Naive thymus-derived CD8-positive, alpha-beta T cell (primary cell): ENCODE measurements at places on chromosomes 7 and 10. TPM values are rescaled to one million over a fixed set of nuclear protein-coding genes. Genes with fewer than 3 reads are reported as not detected.

DNA sequence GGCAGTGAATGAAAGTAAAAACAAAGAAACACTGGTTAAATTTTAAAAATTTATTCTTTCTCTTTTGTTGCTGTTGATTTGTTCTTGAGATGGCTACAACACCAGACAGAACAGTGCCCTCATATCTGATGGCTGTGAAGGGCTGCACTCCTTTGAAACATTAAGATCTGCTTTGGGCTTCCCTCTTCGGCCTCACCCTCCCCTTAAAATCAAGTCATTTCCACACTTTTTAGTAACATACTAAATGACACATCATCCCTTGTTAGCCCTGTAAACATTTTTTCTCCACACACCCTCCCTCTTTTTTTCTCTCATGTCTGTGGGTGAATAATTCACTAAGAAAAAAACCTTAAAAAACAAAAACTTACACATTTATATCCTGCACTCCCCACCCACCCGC is 16.4 kb downstream of the IRF5 start:
- no peak for DNase-seq
- peaks cover 8% of the 10 kb centered on the region for H3K36me3 ChIP-seq
- H3K27ac ChIP-seq: no peak overlapping the region
- H3K27me3 ChIP-seq: no peaks in the 10 kb centered on the region
- H3K4me1 ChIP-seq: no peaks in the 10 kb centered on the region

DNA sequence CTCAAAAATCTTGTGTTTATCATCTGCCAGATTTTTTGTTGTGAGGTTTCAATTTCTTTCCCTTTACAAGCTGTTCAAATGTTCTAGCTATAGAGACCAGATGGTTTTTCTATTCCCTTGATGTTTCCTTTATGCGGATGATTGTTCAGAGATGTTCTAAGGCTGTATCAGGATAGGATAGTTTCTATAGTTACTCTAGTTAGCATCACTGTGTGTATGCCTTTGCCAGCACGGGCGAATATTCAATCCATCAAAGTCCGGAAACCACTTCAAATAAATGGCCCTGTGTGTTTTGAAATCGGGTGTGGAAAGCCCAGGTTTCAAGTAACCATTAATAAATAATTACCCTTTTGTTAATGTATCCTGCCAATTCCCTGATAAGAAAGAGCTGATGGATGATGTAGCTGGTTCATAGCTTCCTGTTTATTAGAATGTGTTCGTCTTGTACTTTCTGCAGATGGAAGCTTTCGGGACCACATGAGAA is 149.8 kb upstream of the PRKCQ start:
- H3K27ac ChIP-seq: no peak overlapping the region
- DNase-seq: no peak
- H3K4me1 ChIP-seq: no peaks in the 10 kb centered on the region
- H3K36me3 ChIP-seq: no peaks in the 10 kb centered on the region
- H3K27me3 ChIP-seq: peaks cover 82% of the 10 kb centered on the region

GRCh38 chr7:82389876-82390275 is 53.7 kb downstream of the CACNA2D1 start:
- no peaks in the 10 kb centered on the region for H3K27me3 ChIP-seq
- no peak for DNase-seq
- H3K4me3 ChIP-seq: no peak overlapping the region
- no peaks in the 10 kb centered on the region for H3K4me1 ChIP-seq
- no peak overlapping the region for H3K27ac ChIP-seq

- H3K27me3 ChIP-seq: no peaks in the 10 kb centered on the region
- no peak for DNase-seq
- peaks cover 16% of the 10 kb centered on the region for H3K36me3 ChIP-seq
- H3K4me1 ChIP-seq: no peaks in the 10 kb centered on the region
- H3K4me3 ChIP-seq: no peak overlapping the region
Measured at GRCh38 chr10:99678921-99679320, 19.6 kb downstream of the ENTPD7 start.

SOSTDC1 gene
- polyA plus RNA-seq: not detected

PDCD11 gene
- polyA plus RNA-seq: 8.6 TPM

CCDC7 gene
- polyA plus RNA-seq: 11.8 TPM

- H3K36me3 ChIP-seq: no peaks in the 10 kb centered on the region
- H3K4me1 ChIP-seq: peaks cover 22% of the 10 kb centered on the region
- peak within 1 kb of the TSS; percentile 91 for H3K27ac ChIP-seq
- DNase-seq: peak; percentile 79
Measured at GRCh38 chr7:99143853-99144672, at the start of gene SMURF1. Gene SMURF1 (minus strand): TSS chr7:99144108. CDS start chr7:99143780, 328 bp downstream.

DNA sequence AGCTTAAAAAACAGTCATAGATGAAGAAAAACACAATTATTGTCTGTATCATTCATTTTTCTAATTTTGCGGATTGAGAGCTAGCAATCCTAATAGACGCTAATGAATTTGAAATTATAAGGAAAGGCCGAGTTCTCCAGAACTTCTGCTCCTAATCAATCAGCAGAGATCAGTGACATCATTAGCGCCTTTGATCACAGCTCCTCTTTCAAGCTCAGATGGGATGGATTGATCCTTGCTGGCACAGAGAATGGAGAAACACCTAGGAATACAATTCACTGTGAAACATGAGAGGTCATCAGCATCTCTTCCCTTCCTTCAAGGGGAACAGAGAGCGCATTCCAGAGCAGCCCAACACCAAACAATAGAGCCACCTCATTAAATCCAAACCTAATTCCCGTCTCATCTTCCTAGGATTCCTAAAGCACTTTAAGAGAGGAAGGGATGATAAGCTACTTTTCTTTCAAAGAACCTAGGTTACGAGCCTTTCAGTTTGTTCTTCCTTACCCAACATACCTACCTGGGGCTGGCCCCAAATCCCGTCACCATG is 24.4 kb downstream of the GLI3 start:
- peaks cover 4% of the 10 kb centered on the region for H3K27me3 ChIP-seq
- no peaks in the 10 kb centered on the region for H3K4me1 ChIP-seq
- no peak overlapping the region for H3K27ac ChIP-seq
- H3K4me3 ChIP-seq: no peak overlapping the region

- H3K4me3 ChIP-seq: no peak overlapping the region
- DNase-seq: no peak
- no peak overlapping the region for H3K27ac ChIP-seq
Measured at GRCh38 chr10:110613341-110613995, 30.7 kb upstream of the RBM20 start.

GRCh38 chr10:22894714-22895113 is 33.1 kb upstream of the ARMC3 start:
- H3K27me3 ChIP-seq: no peaks in the 10 kb centered on the region
- no peaks in the 10 kb centered on the region for H3K4me1 ChIP-seq
- no peak overlapping the region for H3K27ac ChIP-seq

DNA sequence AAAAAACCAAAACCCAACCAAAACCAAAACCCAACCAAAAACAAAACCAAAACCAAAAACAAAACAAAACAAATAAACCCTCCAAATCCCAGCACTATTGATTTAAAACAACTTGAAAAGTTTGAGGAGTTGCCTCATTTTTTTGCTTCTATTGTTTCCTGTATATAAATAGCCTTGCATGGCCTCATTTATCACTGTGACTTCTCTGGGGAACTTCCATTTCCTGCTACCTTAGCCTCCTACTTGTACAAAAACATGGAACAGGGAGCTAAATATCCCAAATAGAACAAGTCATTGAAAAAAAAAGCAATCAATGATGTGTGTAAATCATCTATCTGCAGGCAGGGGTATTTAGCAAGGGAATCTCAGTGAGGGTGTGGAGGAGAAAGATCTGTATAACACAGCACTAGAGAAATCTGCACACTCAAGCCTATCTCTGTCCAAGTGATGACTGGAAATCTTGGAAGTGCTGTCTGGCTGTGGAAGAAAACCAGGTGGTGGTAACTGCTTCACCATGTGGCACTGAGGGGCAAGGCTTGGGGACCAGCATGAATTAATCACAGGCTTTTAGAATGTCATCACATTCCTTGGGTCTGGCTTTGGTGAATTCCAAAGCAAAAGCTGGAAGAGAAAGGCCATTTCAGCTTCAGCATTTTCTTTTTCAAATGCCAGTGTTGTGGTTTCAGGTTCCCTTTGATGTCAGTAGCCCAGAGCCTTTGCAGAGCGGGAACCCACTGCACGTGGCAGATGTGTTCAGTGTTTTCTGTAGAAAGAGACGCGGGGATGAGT is 349.5 kb upstream of the ZNF32 start:
- H3K36me3 ChIP-seq: no peaks in the 10 kb centered on the region
- no peak overlapping the region for H3K4me3 ChIP-seq
- H3K27me3 ChIP-seq: peaks cover 23% of the 10 kb centered on the region
- no peaks in the 10 kb centered on the region for H3K4me1 ChIP-seq
- no peak overlapping the region for H3K27ac ChIP-seq

- peaks cover 6% of the 10 kb centered on the region for H3K4me1 ChIP-seq
- H3K27ac ChIP-seq: no peak overlapping the region
- peaks cover 8% of the 10 kb centered on the region for H3K27me3 ChIP-seq
- no peak overlapping the region for H3K4me3 ChIP-seq
- DNase-seq: no peak
Measured at GRCh38 chr7:26372704-26373103, 81.0 kb downstream of the SNX10 start.

DNA sequence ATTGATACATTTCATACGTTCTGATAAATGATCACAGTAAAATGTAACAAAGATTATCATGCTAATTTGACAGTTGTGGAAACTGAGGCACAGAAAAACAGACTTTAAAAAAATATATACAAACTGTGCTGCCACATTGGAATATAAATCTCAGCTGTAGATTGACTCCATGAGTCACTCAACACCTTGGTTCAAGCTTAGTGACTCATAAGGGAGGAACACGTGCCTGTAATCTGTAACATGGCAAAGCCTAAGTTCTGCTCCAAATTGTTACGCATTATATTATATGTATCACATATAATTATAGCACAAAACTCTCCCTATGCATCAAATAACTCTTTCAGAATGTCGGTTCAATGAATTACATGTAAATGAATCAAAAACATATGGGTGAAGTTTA is 1047.5 kb downstream of the GATA3 start:
- H3K27me3 ChIP-seq: no peaks in the 10 kb centered on the region
- H3K4me1 ChIP-seq: peaks cover 3% of the 10 kb centered on the region
- no peak overlapping the region for H3K27ac ChIP-seq
- no peaks in the 10 kb centered on the region for H3K36me3 ChIP-seq

- peaks cover 6% of the 10 kb centered on the region for H3K36me3 ChIP-seq
- no peaks in the 10 kb centered on the region for H3K4me1 ChIP-seq
- H3K4me3 ChIP-seq: no peak overlapping the region
- H3K27ac ChIP-seq: peak overlapping the region; percentile 8
Measured at GRCh38 chr10:62450912-62451610, 76.9 kb downstream of the ZNF365 start.

DNA sequence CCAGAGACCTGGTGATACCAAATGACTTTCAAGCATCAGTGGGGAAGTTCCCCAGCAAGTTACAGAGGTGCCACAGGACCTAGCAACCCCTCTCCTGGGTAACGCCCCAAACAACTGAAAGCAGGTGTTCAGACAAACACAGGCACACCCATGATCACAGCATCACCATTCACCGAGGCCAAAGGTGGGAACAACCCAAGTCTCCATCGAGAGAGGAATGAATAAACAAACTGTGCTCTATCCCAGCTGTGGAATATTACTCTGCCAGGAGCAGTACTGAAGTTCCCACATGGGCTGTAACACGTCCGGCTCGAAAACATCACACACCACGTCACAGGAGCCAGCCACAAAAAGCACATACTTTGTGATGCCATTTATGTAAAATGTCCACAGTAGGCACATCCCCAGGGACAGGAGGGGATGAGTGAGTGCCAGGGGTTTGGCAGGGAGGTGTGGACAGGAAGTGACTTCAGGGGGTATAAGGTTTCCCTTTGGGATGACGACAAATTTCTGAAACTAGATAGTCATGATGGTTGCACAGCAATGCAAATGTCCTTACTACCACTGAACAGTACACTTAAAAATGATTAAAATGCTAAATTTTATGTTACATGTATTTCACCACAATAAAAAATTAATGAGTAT is 222.8 kb downstream of the TNS3 start:
- no peaks in the 10 kb centered on the region for H3K27me3 ChIP-seq
- H3K36me3 ChIP-seq: no peaks in the 10 kb centered on the region
- H3K27ac ChIP-seq: no peak overlapping the region

DNA sequence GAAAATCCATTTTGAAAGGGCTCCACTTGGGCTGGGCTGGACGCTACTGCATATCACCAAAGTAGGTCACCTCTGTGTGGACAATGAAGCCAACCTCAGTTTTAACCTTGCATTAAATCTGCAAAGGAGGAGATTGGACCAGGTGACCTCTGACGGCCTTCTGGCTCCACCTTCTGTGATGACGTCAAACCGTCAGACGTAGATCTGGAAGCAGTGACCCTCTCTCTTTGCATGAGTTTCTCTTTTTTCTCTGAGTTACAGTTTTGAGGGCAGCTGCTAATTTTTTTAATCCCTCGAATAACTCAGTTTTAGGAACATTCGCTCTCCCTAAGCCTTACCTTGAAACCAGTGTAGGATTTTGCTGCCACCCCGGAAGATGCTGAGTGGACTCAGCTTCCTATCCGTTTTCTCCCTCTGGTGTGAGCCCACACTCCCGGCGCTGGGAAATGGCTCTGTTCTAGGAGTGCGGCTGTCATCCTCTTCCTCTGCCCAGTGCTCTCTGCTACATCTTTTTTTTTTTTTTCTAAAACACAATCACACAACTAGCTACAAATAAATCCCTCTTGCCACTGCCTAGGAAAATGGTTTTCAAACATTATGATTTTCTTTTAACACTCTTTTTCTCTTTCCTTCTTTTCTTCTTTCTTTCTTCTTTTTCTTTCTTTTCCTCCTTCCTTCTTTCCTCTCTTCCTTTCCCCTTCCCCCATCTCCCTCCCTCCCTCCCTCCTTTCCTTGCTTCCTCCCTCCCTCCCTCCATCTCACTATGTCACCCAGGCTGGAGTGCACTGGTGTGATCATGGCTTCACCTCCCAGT is 27.7 kb upstream of the NMT2 start:
- peak overlapping the region; percentile 8 for H3K27ac ChIP-seq
- no peaks in the 10 kb centered on the region for H3K36me3 ChIP-seq
- H3K27me3 ChIP-seq: no peaks in the 10 kb centered on the region
- H3K4me1 ChIP-seq: peaks cover 17% of the 10 kb centered on the region
- DNase-seq: no peak

CALHM3 gene
- not detected for polyA plus RNA-seq

TMEM273 gene
- polyA plus RNA-seq: 3.5 TPM

GRCh38 chr7:17696422-17696821 is 243.9 kb downstream of the SNX13 start:
- no peaks in the 10 kb centered on the region for H3K27me3 ChIP-seq
- H3K4me1 ChIP-seq: no peaks in the 10 kb centered on the region
- H3K27ac ChIP-seq: no peak overlapping the region
- no peaks in the 10 kb centered on the region for H3K36me3 ChIP-seq
- no peak overlapping the region for H3K4me3 ChIP-seq

DNA sequence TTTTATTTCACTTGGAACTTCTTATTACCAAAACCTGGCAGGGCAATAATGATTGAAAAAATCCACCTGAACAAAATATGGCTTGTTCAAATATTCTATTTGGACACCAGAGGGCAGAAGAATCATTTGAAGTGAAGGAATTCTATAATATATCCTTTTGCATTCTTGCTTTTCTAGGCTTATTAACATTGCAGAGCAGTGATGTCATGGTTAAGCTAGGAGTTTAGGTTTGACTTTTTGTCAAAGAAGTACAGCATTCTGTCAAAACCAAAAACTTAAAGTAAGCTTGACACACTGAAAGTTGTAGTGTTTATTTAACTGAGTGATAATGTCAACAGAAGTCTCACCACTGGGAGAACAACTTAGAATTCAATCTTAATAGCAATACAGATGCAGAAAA is 156.0 kb downstream of the SEMA3D start:
- H3K27ac ChIP-seq: no peak overlapping the region
- H3K4me3 ChIP-seq: no peak overlapping the region
- DNase-seq: no peak
- no peaks in the 10 kb centered on the region for H3K4me1 ChIP-seq
